Nephron progenitor cell (in vitro differentiated cells): ENCODE measurements at places on chromosomes 11 and 22.
A peak's percentile ranks its signal among the peaks of the same experiment; 100 is the strongest.

GRCh38 chr11:9887472-9887871 is 223.6 kb downstream of the SWAP70 start:
- DNase-seq: no peak

DNA sequence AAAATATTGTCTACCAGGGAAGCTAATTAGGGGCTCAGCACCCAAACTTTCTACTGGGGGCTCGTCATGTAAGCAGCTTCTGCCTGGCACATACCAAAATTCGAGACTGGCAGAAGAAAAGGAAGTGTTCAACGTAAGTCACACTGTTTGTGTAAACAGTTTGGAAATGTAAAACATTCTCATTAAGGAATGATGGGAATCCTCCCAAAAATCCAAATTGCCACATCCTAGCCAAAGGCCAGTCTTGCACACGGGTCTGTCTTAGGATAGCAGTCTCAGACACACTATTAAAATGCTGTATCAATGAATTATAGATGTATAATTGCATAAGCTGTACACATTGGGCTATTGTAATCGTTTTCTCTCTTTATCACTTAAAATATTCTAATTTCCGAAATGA is 28.9 kb downstream of the CUL5 start:
- no peak for DNase-seq

- DNase-seq: no peak
Observed at GRCh38 chr11:23123753-23124152, 263.5 kb upstream of the CCDC179 start.

GRCh38 chr11:58629857-58630256 is 7.4 kb downstream of the CNTF start:
- DNase-seq: no peak

GRCh38 chr11:128448981-128449713 is 138.2 kb downstream of the ETS1 start:
- no peak for DNase-seq

DNA sequence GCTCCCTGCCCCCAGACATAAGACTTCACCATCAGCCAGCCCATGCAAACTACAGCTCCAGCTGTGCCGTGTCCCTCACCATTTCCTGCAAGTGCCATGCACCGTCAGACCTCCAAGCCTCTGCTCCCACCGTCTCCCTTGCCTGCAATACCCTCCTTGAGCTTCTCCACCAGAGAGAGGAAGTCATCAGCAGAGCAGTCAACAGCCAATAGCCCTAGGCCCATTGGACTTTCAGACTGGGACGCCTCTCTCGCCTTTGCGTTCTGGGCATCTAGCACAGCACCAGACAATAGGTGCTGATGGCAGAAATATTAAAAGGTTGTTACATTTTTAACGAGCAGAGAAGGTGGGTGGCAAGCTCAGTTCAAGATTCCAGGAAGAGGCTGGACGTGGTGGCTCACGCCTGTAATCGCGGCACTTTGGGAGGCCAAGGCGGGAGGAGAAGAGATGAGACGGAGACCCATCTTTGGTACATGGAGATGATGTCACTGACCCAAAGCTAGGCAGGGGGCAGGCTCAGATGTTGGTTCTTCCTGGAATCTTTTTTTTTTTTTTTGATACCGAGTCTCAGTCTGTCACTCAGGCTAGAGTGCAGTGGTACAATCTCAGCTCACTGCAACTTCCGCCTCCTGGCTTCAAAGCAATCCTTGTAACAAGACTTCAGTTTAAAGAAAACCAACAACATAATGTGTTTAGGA is 31.9 kb downstream of the SCGB1A1 start:
- no peak for DNase-seq

- no peak for DNase-seq
Observed at GRCh38 chr22:45582955-45583320, 80.3 kb downstream of the FBLN1 start.

DNA sequence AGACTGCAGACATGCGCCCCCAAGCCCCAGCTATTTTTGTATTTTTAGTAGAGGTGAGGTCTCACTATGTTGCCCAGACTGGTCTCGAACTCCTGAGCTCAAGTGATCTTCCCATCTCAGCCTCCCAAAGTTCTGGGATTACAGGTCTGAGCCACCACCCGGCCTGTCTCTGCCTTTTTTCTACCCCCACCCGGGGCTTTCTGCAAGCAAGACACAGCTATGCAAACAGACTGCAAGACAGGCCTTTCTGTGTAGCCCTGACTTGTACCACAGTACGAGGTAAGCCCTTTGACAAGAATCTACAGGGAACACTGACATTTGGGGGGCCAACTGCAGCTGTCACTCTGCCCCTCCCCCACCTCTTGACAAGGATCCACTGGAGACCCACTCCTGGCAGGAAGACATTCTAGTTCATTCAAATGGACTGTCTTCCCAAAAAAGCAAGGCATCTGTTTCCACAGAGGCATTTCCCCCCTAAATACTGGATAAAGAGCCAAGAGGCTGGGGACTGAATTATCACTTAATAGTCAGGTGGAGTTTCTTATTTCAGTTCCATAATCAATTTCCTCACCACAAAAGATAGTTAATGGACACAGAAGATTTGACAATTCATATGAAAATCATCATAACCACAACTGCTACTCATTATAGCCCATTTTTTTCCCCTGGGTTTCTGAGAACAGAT is 118.2 kb downstream of the ABTB2 start:
- no peak for DNase-seq

DNA sequence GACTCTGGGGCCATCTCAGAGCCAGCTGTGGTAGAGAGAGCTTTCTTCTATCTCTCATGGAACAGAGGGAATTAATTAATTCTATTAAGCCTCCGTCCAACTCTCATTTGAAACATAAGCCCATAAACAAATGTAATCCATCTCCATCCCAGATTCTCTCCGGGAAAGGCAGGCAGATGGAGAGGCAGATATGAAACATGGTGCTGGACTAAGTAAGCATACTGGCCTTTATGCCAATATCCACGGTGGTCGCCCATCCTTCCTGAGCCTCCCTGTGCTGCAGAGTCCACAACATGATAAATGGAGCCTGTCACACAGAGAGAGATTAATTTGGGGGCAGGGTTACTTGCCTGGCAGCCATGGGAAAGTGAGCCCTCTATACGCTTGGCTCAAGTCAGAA is 44.8 kb downstream of the PRR5L start:
- no peak for DNase-seq

DNA sequence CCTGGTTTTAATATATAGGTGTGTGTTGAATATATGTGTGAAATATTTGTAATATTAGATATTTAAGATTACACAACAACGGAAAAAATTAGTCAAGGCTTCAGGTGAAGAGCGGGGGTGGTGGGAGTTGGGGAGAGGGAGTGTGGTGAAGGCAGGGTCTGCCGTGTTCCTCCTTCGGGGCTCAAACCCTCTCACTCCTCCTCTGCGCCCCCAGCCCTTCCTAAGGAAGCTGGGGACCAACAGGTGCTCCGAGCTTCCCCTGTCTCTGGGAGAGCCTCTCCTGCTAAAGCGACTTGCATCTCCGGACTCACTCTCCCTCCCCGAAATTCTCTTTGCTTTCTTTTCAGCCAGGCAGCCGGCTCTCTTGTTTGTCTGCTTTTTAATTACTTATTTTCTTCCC is 960 bp upstream of the CADM1 start:
- DNase-seq: peak; percentile 15

- DNase-seq: no peak
Observed at GRCh38 chr11:97883086-97883485, 1137.7 kb upstream of the CNTN5 start.

DNA sequence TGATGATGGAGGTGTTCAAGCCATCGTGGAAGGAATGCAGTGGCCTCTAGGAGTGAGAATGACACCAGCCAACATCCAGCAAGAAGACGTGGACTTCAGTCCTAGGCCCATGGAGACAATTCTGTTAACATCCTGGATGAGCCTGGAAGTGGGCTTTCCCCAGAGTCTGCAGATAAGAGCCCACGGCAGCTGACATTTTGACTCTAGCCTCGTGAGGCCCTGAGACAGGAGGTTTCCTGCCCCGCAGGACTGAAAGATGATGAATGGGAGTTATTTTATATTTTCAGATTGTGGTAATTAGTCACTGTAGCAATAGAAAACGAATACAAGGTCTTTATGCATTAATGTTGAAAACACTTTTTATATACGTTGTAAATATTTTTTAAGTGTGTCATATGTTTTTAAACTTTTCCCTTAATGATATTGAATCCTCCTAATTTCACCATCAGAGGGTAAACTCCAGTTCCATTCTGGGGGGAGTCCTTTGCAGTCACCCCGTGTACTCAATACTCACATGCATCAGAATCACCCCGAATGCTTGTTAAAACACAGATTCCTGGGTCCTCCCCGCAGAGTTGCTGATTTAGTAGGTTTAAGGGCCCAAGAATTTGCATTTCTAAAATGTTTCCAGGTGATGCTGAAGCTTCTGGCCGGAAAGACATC is 570 bp upstream of the TPCN2 start:
- DNase-seq: no peak

GRCh38 chr11:10265936-10266335 is 28.1 kb downstream of the SBF2 start:
- no peak for DNase-seq

GRCh38 chr22:30754971-30755758 is 60.5 kb downstream of the OSBP2 start:
- DNase-seq: peak; percentile 41
